ENCODE measurements at places on chromosomes 2 and 18.

DNA sequence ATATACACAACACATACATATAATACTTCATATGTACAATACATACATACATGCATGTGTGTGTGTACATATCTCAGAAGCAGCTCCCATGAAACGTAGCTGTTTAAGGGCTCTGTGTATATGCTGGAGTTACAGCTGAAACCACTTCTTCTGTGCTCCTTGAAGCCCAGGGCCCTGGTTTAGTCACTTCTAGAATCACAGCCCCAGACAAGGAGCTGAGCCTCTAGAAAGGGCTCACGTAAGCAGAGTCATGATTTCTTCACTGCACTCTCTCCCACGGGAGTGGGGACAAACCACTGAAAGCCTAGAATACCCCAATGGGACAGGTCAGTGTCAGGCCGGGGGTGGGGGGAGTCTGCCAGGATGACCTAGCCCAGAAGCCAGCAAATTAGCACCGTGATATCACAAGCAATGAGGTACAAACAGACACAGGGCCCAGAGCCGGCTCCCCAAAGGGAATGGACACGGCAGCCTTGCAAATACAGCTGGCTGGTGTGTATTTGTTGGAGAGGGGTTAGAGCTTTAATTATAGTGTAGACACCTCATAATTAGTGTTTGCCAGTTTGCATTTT, 90.3 kb downstream of the C1QL2 start:
- no peak for DNase-seq

DNA sequence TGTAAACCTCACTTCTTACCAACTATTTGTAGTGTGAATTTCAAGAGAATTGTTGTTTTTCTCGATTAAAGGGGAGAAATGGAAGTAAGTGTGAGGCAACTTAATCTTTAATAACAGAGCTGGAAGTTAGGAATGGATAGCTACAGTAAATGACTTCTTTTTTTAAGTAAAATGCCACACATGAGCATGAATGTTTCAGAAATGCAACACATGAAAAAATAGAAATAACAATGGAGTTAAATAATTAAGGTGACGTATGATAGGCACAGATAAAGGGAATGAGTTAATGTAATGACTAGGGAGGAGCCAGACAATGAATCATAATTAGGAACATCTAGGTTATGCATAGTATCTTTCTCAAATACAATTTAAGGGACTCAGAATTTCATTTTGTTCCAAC, 3.4 kb downstream of the REL start:
- DNase-seq: no peak

DNA sequence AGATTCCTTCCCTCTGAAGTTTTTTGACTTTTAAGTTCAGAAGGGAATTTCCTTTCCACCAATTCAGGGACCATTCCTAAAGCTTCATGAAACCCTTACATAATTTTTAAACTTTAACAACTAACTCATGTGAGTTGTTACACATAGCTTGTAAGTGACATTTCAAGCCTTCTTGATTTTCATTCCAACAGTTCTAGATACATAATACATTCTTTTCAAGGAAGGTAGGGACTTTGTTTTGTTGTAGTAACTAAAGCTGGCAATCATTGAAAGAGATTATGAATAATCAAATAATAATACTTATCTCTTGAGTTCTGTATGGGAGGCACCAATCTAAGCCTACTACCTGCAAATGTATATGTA, 45.4 kb downstream of the SETBP1 start:
- DNase-seq: no peak

DNA sequence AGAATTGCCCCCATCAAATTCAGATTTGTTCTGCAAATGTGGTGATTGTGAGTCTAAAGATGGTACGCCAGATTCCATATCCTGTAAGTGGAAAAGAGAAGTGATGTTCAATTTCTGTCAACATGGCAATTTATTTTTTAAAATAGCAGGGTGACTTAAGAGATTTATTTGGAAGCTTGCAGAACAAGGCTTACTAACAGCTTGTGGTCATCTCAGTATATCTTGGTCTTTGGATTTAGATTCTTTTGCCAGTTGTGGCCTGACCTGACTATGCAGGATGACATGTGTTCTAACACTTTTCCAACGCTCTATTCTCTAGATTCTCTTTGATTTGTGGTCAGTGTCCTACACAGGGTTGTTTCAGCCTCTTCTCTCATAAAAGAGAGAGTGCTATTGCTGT, 74.4 kb downstream of the MAP3K20 start:
- no peak for DNase-seq

GRCh38 chr2:85401844-85402243, 8.3 kb downstream of the CAPG start:
- no peak for DNase-seq

GRCh38 chr2:126886916-126887280, 11.8 kb upstream of the TEX51 start:
- DNase-seq: no peak

DNA sequence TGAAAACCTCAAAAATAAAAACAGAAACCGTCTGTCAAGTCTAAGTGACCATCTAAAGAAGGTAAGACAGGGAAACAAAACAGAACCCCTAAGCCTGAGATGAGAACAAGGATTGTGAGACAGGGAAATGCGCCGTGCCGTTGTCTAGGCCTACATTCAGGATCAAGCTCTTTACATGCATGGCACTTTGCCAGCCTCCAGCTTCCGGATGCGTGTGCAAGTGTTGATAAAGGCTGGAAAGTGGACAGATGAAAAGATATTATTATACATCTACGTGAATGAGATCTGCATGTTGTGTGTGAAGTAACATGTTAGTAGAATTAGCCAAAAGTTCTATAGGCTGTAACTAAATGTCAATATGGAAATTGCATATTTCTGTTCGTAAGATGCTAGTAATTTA, 28.6 kb upstream of the TMEM87B start:
- DNase-seq: no peak

DNA sequence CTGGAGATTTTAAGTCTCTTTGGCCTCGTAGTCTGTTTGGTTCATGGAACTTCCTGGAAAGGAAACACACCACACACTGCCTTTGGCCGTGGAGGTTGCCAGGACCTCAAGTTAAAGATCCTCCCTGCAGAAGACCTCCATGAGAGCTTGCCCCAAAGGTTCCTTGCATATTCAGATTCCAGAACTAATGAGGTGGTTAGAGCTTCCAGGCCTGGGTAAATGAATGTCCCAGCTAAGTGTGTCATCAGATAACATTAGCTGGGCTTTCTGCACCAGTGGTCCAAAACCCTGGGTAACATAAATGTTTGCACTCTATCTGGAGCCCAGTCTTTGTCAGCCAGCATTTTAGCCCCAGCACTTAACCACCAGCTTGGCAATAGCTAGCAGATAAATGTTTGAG, 122.1 kb upstream of the EML6 start:
- no peak for DNase-seq

- no peak for DNase-seq
Measured at GRCh38 chr2:27143285-27143684, 4.1 kb upstream of the PRR30 start.

- no peak for DNase-seq
Measured at GRCh38 chr2:164697688-164698461, 76.6 kb upstream of the GRB14 start.

GRCh38 chr2:195108182-195108581, 548.8 kb upstream of the SLC39A10 start:
- DNase-seq: no peak

GRCh38 chr2:11723061-11723371, 23.4 kb upstream of the LPIN1 start:
- DNase-seq: no peak

GRCh38 chr2:239685556-239685955, 284.7 kb upstream of the HDAC4 start:
- no peak for DNase-seq

DNA sequence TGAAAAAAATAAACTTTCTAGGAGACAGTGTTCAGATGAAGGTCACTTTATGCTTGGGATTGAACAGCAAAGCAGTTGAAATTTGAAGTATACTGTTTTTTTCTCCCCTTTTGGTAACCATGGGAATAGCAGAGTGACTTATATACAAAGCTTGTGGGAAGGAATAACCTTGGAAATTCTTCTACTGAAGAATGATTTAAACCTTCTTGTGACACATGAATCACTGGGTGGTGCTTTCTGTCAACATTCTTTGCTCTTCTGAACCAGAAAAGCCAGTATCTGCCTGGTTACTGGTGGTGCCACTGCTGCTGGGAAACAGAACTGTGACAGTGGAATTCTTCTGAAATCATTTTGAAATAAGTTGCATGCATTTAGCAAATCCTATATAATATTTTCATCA, 39.4 kb upstream of the RND3 start:
- DNase-seq: no peak

DNA sequence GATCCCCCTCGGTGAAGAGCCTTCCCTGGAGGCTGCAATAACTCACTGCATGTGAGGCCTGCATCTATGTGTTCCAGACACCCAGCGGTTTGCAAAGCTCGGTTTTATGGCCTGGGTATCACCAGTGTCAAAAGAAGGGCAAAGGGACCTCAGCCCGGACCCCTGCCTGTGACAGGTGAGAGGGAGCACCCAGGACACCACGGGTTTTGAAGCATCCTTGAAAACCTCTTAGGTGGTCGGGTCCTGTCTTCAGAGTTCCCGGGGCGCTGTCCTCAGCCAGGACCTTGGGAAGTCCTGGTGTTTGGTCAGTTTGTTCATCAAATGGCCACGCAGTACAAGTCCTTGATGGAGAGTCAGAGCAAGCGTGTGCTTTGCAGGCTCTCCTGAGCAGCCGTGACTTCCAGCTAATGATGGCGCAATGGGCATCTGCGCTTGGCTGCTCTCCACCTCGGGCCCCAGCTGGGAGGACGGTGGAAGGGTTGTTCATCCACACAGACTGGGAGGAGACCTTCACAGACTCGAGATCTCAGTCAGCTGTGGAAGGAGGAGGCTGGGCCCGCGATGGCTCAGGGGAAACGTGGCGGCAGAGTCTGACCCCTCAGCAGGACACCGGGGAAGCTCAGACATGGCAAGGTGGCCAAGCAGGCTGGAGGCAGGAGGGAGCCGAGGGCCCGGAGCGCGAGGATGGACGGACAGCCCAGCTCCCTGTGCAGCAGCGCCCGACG, 113.1 kb upstream of the GPC1 start:
- DNase-seq: no peak

GRCh38 chr2:33559328-33559727, 39.8 kb downstream of the FAM98A start:
- no peak for DNase-seq

GRCh38 chr2:186588940-186589611, 780 bp upstream of the ITGAV start:
- no peak for DNase-seq

All from NCI-H1048 (cell line).